ENCODE measurements at places on chromosomes 3 and 15. TPM values are rescaled to one million over a fixed set of nuclear protein-coding genes. Genes with fewer than 3 reads are reported as not detected.

The CELF6 gene
- total RNA-seq = not detected

The DUOXA2 gene
- total RNA-seq = 13.6 TPM

The PLSCR5 gene
- total RNA-seq = not detected

The POPDC2 gene
- total RNA-seq = 3.8 TPM

GRCh38 chr3:141368062-141368924, at the start of gene ZBTB38:
Gene ZBTB38 (plus strand): TSS chr3:141368504. CDS start chr3:141442389, 73,885 bp downstream.
- no peaks in the 10 kb centered on the region for H3K4me1 ChIP-seq
- H3K27me3 ChIP-seq = no peaks in the 10 kb centered on the region
- DNase-seq = peak; percentile 20
- H3K4me3 ChIP-seq = peak within 1 kb of the TSS; percentile 51
- no peaks in the 10 kb centered on the region for H3K36me3 ChIP-seq

GRCh38 chr3:165884518-165884917, 47.3 kb upstream of the BCHE start:
- H3K4me1 ChIP-seq = no peaks in the 10 kb centered on the region
- H3K27ac ChIP-seq = no peak overlapping the region
- H3K36me3 ChIP-seq = no peaks in the 10 kb centered on the region
- no peaks in the 10 kb centered on the region for H3K27me3 ChIP-seq
- DNase-seq = no peak

DNA sequence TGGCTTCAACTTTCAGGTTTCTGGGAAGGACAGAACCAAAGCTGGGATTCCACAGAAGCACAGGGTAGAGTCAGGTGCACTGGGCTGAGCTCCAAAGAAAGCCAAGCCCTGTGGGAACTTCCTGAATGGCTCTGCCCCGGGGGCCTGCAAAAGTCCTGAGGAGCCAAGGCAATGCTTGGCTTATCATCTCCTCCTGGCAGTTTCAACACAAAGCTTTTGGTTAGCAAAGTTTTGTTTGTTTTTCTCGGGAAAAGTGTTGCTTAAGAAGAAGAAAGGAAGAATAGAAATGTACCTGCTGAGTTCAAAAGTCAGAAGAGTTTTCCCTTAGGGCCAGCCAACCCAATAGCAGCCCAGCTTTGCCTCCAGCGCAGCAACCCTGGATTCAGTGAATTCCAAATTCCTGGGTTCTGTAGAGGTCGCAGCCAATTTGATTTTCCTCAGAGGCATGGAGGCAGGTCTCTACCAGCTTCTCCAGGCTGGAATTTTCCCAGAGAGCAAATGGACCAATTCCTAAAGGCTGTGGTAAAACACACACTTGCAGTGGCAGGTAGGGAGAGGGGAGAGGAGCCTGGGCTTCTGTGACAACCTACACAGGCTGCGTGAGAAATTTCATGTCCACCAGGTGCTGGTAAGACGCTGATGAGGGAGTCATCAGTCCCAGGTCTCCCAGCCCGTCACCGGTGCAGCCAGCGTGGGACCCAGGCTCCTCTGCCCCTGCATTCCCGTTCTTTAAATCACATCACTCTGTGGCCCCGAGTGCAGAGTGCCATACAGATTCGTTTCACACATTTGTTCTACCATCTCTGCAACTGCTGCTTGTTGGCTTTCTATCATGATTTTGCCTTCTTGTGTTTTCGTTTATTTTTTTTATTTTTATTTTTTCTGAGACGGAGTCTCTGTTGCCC, 54.3 kb upstream of the SNRPA1 start:
- DNase-seq = no peak
- peaks cover 23% of the 10 kb centered on the region for H3K4me1 ChIP-seq
- H3K4me3 ChIP-seq = no peak overlapping the region
- no peaks in the 10 kb centered on the region for H3K36me3 ChIP-seq
- peaks cover 28% of the 10 kb centered on the region for H3K27me3 ChIP-seq

GRCh38 chr15:59536553-59536952, 75.0 kb upstream of the GCNT3 start:
- H3K4me3 ChIP-seq = no peak overlapping the region
- H3K4me1 ChIP-seq = peaks cover 17% of the 10 kb centered on the region
- no peaks in the 10 kb centered on the region for H3K27me3 ChIP-seq

DNA sequence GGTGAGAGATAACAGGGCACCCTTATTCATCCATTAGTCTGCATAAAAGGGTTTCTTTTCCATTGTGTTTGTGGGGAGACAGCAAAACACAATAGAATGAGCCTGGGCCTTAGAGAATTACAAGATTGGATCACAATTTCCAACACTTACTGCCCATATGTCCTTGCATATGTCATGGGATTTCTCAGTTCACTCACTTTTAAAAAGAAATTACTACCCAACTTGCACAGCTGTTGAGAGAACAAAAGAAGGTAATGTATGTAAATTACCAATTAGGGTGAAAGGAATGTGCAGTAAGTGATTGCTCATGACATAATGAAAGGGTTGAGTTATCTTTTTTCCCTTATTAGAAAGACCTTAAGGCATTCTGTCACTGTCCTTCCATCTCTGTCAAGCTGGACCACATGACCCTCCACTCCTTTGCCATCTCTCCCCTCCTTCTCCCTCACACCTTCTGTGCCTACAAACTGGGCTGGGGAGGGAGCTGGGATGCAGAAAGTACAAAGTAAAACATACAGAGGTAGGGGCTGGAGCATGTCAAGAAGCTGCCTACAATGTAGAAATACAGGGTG, 244.2 kb downstream of the ZMAT3 start:
- H3K4me3 ChIP-seq = no peak overlapping the region
- no peaks in the 10 kb centered on the region for H3K4me1 ChIP-seq
- H3K27ac ChIP-seq = no peak overlapping the region
- no peaks in the 10 kb centered on the region for H3K27me3 ChIP-seq
- no peak for DNase-seq

Data from esophagus squamous epithelium (tissue), 5 donors.